ENCODE measurements at places on chromosomes 1 and 21.

GRCh38 chr1:224178894-224179293 lies 4.1 kb upstream of the DEGS1 start:
- DNase-seq: no peak

DNA sequence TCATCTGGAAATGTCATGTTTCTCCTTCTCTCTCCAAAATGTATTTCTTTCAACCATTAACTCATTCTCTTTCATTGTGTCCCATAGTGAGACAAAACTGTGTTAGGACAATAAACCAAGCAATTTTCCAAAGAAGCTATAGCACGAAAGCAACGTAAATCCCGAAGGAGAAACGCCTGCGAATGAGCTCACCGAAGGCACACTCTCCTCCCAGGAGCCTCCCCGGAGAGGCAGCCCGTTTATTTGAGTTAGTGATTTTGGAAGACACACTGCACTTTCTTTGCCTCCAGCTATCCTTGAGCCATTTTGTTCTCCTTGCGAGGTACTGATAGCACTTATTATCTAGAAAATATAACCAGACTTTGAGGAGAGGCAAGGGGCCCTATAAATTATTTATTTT lies 41.2 kb downstream of the RSPH1 start:
- no peak for DNase-seq

GRCh38 chr1:83029916-83030315 lies 969.0 kb downstream of the TTLL7 start:
- no peak for DNase-seq

DNA sequence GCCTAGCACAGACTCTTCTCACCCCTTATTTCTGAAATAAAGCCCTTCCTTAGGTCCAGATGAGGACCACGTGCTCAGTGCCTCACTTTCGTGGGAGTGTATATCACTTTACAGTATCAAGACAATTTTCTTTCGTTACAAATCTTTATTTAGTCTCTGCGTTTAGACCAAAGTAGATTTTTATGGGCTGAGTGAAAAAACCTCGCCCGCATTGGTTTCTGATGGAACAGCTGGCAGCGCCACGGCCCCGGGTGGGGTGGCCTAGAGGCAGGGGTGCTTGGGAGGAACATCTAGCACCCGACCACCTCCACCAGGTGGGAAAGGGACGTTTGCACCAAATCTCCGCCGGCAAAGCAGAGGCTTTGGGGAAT lies 7.6 kb downstream of the SIM2 start:
- DNase-seq: no peak
